ENCODE measurements at places on chromosomes 2 and 18. TPM values are rescaled to one million over a fixed set of nuclear protein-coding genes. Genes with fewer than 3 reads are reported as not detected.

GRCh38 chr2:53460347-53460746 is 307.3 kb upstream of the CHAC2 start:
- DNase-seq, result no peak
- H3K36me3 ChIP-seq, result no peaks in the 10 kb centered on the region
- no peak overlapping the region for H3K4me3 ChIP-seq

DNA sequence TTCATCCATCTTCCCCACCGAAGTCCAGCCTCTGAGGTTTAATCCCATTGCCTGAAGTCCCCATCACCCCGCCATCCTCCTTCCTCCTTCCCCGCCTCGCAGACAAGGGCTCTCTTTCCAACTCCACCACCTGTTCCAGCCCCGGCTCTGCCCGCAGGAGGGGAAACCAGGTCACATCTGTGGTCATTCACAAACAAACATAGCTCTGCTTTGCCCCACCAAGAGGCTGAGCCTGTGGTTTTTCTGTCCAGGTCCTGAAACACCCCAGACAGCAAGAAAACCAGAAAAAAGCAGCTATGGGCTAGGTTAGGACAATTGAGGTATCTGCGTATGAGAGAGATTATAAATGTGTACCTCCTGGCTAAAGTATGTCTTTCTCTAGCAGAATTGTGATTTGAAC is 144.7 kb downstream of the GLI2 start:
- H3K4me1 ChIP-seq, result no peaks in the 10 kb centered on the region
- H3K36me3 ChIP-seq, result no peaks in the 10 kb centered on the region

DNA sequence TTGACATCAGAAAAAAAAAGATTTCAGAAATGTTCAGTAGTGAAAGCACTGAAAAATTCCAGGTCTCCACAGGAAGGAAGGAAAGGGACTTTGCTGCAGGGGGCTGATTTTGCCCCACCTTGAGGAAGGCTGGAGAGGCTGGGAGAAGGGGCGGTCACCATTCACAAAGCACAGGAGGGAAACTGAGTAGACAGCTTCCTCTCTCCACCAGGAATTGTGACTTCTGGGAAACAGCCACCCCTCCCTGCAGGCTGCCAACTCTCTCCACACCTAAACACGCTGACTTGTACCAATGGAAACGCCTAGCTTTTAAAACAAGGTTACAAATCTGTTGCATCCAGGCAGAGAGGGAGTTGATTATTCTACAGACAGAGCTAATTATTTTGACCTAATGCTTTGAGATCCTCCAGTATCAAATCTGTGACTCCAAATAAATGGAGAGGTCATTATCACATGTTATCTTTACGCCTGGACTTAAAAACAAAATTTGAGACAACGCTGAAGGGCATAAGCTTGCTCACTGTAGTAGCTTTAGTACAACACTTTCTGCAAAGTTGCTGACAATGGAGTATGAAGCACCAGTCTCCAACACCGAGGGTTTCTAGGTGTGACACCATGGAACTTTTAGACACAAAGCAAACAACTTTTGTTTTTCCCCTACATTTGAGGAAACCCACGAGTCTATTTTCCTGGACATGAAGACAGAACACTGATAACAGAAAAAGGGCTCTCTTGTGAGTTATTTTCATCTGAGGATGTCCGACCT is 42.7 kb downstream of the EPHA4 start:
- no peak overlapping the region for H3K27ac ChIP-seq
- H3K4me1 ChIP-seq, result no peaks in the 10 kb centered on the region

DNA sequence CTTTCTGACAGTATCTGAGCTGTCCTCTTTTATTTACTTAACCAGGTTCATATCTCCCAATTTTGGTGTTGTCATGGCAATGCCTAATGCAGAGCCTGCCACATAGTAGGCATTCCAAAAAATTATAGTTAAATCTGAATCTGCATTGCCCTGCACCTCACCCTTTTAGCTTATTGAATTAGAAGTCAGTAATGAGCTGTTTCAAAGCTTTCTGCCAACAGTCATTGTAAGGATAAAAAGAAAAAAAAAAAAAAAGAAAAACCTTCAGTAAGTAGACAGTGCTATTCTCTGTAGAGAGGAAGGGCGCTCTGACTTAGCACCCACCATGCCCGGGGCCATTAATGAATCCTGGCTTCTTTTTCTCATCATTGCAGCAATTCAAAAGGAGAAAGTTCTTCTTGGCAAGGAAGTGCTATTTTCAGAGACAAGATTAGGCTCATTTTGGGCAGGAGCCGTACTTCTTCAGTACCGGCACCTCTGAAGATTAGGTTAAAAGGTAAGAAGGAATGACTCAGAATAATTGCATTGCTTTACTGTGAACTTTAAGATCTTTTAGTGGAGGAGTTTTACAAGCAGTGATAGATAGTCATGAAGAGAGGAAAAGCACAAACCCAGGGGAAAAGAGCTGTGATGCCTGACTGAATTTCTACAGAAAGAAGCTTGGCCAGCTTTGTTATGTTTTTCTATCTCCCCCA is 2041.2 kb upstream of the PIK3C3 start:
- H3K4me3 ChIP-seq, result no peak overlapping the region
- H3K36me3 ChIP-seq, result no peaks in the 10 kb centered on the region
- H3K27ac ChIP-seq, result no peak overlapping the region
- DNase-seq, result no peak
- H3K4me1 ChIP-seq, result no peaks in the 10 kb centered on the region
- no peaks in the 10 kb centered on the region for H3K27me3 ChIP-seq

- H3K27ac ChIP-seq, result no peak overlapping the region
- no peaks in the 10 kb centered on the region for H3K36me3 ChIP-seq
- no peaks in the 10 kb centered on the region for H3K4me1 ChIP-seq
Observed at GRCh38 chr2:6893876-6894482, 16.4 kb downstream of the RSAD2 start.

Gene CCDC74B
- 2.0 TPM for total RNA-seq
